Foreskin keratinocyte (primary cell): ENCODE measurements at places on chromosomes 5 and 9. TPM values are rescaled to one million over a fixed set of nuclear protein-coding genes. Genes with fewer than 3 reads are reported as not detected.

CCDC112 gene
- 3.3 TPM in 2 replicates for polyA plus RNA-seq

CATSPER3 gene
- 0.21 and 0.31 TPM in 2 replicates for polyA plus RNA-seq

NR2F1-AS1 gene
- polyA plus RNA-seq, result not detected in 2 replicates

CTNND2 gene
- 0.08 TPM in 2 replicates for polyA plus RNA-seq

KLHL9 gene
- polyA plus RNA-seq, result 4.2 and 4.3 TPM in 2 replicates

PLAC8L1 gene
- polyA plus RNA-seq, result 0.22 and 0.27 TPM in 2 replicates

FABP6 gene
- polyA plus RNA-seq, result 0.07 TPM in 1 of 2 replicates, not detected in the other

IFNE gene
- 0.30 and 0.60 TPM in 2 replicates for polyA plus RNA-seq

IL17B gene
- polyA plus RNA-seq, result not detected in 2 replicates

GTF3C4 gene
- 4.6 and 5.3 TPM in 2 replicates for polyA plus RNA-seq

C1QTNF3 gene
- polyA plus RNA-seq, result 0.16 and 0.30 TPM in 2 replicates

STC2 gene
- 8.6 and 17.8 TPM in 2 replicates for polyA plus RNA-seq

CMYA5 gene
- polyA plus RNA-seq, result 0.06 and 0.07 TPM in 2 replicates

KLF4 gene
- 12.0 and 12.6 TPM in 2 replicates for polyA plus RNA-seq

MRPL22 gene
- 91.3 and 98.1 TPM in 2 replicates for polyA plus RNA-seq

FAM78A gene
- 0.22 and 0.44 TPM in 2 replicates for polyA plus RNA-seq

ADAM19 gene
- 3.8 and 11.9 TPM in 2 replicates for polyA plus RNA-seq

TICAM2 gene
- polyA plus RNA-seq, result 2.0 and 2.5 TPM in 2 replicates

PIP5K1B gene
- not detected in 2 replicates for polyA plus RNA-seq

GRIA1 gene
- polyA plus RNA-seq, result 0.04 and 0.09 TPM in 2 replicates

PCDHGB6 gene
- polyA plus RNA-seq, result 0.04 and 0.11 TPM in 2 replicates

HMCN2 gene
- not detected in 2 replicates for polyA plus RNA-seq

UBAC1 gene
- 56.9 and 58.6 TPM in 2 replicates for polyA plus RNA-seq

DBH gene
- polyA plus RNA-seq, result not detected in 2 replicates

BAAT gene
- 0.03 and 0.04 TPM in 2 replicates for polyA plus RNA-seq

BARX1 gene
- polyA plus RNA-seq, result not detected in 2 replicates
